ENCODE measurements at places on chromosomes 1 and 21. TPM values are rescaled to one million over a fixed set of nuclear protein-coding genes. Genes with fewer than 3 reads are reported as not detected.

Gene ISG15
- total RNA-seq, result 29.1 TPM

Gene LAMC1
- 440 TPM for total RNA-seq

Gene PLD5
- 0.05 TPM for total RNA-seq

Gene TDRD5
- total RNA-seq, result 0.40 TPM

Gene TRIM67
- total RNA-seq, result not detected

Gene DIO1
- not detected for total RNA-seq

Gene MYOG
- total RNA-seq, result not detected

Gene DMBX1
- total RNA-seq, result not detected

Gene TEDDM1
- not detected for total RNA-seq

Gene MTF1
- total RNA-seq, result 3.6 TPM

Gene TMEM54
- 49.9 TPM for total RNA-seq

Gene PCP4L1
- not detected for total RNA-seq

Gene LCE1A
- total RNA-seq, result not detected

Gene ORC1
- total RNA-seq, result 26.4 TPM

Gene ADGRB2
- total RNA-seq, result 10.0 TPM

Gene COL8A2
- 1.1 TPM for total RNA-seq

Gene KRTAP12-1
- not detected for total RNA-seq

Gene ZBTB21
- total RNA-seq, result 7.4 TPM

Gene TMED5
- 39.4 TPM for total RNA-seq

Gene OR2T33
- total RNA-seq, result 0.32 TPM

Gene HSPB7
- total RNA-seq, result not detected

Gene FCGR3B
- not detected for total RNA-seq

Gene KRTAP19-4
- not detected for total RNA-seq

Gene PLA2G2C
- total RNA-seq, result not detected

Gene ABCA4
- total RNA-seq, result not detected

Gene AMIGO1
- total RNA-seq, result 3.0 TPM

Gene ERG
- total RNA-seq, result not detected

Gene PIGR
- 0.03 TPM for total RNA-seq

Gene NBPF20
- total RNA-seq, result 3.4 TPM

Gene GRIK3
- not detected for total RNA-seq

Gene PRR9
- total RNA-seq, result not detected

Gene CYP4Z1
- not detected for total RNA-seq

Gene LMOD1
- total RNA-seq, result not detected

Gene APCS
- total RNA-seq, result not detected

Gene OLIG2
- total RNA-seq, result 3.8 TPM

Gene PPM1J
- total RNA-seq, result 0.74 TPM

Gene RAB7B
- total RNA-seq, result 4.6 TPM

Gene ANGPTL7
- not detected for total RNA-seq

Gene IVL
- total RNA-seq, result 0.08 TPM

Gene FCER1G
- total RNA-seq, result not detected

Gene ITPKB
- 7.2 TPM for total RNA-seq

Measured in A375 (cell line).